ENCODE measurements at places on chromosomes 1 and 21. TPM values are rescaled to one million over a fixed set of nuclear protein-coding genes. Genes with fewer than 3 reads are reported as not detected.

DNA sequence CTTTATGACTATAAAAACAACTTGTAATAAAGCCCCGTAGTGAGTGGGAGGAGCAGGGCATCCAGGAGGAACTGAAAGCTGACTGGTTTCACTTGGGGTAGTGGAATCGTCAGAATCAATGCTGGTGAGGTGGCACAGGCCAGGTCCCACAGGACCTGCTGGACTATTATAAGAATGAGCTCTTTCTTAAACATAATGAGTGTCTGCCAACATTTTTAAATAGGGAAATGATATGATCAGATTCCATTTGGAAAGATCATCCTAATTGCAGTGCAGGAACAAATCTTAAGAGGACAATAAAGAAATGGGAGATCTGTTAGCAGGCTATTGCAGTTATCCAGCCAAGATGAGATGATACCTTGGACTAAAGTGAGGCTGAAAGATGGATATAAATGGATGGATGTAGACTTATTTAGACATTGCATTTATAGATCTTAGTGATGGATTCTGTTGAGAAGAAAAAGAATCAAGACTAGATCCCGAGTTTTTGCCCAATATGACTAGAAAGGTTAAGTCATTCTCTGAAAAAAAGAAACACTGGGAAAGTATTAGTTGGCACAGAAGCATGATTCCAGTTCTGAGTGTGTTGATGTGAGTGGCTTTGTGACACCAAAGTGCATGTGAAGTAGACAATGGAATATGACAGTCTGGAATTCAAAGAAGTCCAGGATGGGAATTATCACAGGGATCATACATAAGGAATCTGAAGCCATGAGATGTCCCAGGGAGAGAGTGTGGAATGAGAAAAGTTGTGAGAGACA lies 153.3 kb upstream of the SGIP1 start:
- H3K36me3 ChIP-seq: no peaks in the 10 kb centered on the region
- DNase-seq: no peak
- H3K4me1 ChIP-seq: no peaks in the 10 kb centered on the region
- no peak overlapping the region for H3K4me3 ChIP-seq

- no peak overlapping the region for H3K27ac ChIP-seq
- no peaks in the 10 kb centered on the region for H3K36me3 ChIP-seq
- no peak overlapping the region for H3K4me3 ChIP-seq
These were observed 14.6 kb upstream of the AHDC1 start for GRCh38 chr1:27618341-27619082.

DNA sequence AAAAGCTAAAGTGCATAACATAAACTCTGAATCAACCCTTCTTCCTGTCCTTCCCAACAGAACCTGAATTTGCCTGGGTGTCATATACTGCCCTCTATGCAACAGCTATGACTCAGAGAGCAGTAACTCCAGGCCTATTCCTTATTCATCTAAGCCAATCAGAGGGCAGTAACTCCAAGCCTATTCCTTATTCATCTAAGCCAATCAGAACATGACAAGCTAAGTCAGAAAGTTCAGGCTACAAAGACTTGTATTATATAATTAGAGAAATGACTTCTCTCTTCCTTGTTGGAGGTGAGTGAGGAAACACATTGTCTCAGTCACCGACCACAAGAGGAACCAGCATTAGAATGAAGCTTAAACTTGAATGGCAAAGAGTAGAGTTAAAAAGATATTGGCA lies 26.2 kb upstream of the TADA1 start:
- H3K27me3 ChIP-seq: no peaks in the 10 kb centered on the region
- no peak overlapping the region for H3K4me3 ChIP-seq
- H3K4me1 ChIP-seq: no peaks in the 10 kb centered on the region
- no peak overlapping the region for H3K27ac ChIP-seq
- no peak for DNase-seq

DNA sequence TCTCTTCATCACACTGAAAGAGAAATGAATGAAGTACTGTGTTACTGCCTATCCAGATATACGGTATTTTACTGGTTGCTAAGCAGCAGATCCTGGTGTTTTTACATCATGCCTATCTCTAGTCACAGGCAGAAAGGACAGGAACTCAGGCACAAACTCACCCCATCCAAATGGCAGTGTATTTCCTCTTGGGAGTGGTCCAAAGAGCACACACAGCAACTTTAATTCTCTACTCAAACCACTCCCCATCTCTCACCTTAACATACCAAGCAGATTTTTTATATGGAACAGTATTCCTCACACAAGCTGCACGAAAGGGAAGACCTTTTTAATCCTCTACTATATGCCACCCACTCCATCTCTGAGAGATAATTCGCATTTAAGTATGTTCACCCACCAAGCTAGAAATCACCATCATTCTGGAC lies 27.3 kb downstream of the EIF4G3 start:
- DNase-seq: no peak
- H3K4me1 ChIP-seq: peaks cover 19% of the 10 kb centered on the region
- H3K36me3 ChIP-seq: peaks cover 6% of the 10 kb centered on the region
- no peak overlapping the region for H3K4me3 ChIP-seq
- H3K27me3 ChIP-seq: no peaks in the 10 kb centered on the region

Gene RNF2
- 18.6 TPM for total RNA-seq

DNA sequence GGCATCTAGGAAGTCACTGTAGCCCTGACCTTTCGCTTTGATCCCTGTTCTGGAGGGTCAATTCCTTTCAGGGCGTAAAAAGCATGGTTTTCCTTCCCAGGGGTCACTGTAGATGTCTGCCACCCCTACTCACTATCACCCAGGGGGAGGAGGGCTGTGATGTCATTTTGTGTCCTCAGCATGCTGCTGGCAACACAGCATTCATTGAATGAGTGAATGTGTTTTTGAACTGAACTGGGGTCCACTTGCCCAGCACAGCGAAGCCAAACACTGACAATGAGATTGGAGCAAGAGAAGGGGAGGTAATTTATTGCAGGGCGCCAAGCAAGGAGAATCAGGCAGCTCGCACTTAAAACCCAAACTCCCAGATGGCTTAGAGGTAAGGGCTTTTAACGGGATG lies 78.2 kb upstream of the PGBD5 start:
- no peak overlapping the region for H3K27ac ChIP-seq
- peaks cover 15% of the 10 kb centered on the region for H3K4me1 ChIP-seq
- H3K27me3 ChIP-seq: no peaks in the 10 kb centered on the region

Gene OR2L3
- total RNA-seq: not detected

DNA sequence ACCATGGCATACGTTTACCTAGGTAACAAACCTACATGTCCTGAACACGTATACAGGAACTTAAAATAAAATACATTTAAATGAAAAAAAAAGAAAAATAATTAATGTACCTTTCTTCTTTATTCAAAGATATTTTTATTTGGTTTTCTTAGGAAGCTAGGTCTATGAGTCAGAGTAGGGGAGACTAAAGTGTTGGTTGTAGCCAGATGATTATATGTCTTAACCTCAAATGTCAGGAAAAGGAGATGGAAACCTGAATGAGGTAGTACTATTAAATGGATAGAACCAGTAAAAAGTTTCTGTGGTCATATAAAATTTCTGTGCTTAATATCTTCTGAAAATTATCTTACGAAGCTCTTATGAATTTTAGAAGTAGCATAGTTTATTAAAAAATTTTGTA lies 275.8 kb downstream of the KCTD3 start:
- H3K27ac ChIP-seq: no peak overlapping the region
- H3K4me3 ChIP-seq: no peak overlapping the region
- H3K36me3 ChIP-seq: no peaks in the 10 kb centered on the region
- H3K27me3 ChIP-seq: no peaks in the 10 kb centered on the region

DNA sequence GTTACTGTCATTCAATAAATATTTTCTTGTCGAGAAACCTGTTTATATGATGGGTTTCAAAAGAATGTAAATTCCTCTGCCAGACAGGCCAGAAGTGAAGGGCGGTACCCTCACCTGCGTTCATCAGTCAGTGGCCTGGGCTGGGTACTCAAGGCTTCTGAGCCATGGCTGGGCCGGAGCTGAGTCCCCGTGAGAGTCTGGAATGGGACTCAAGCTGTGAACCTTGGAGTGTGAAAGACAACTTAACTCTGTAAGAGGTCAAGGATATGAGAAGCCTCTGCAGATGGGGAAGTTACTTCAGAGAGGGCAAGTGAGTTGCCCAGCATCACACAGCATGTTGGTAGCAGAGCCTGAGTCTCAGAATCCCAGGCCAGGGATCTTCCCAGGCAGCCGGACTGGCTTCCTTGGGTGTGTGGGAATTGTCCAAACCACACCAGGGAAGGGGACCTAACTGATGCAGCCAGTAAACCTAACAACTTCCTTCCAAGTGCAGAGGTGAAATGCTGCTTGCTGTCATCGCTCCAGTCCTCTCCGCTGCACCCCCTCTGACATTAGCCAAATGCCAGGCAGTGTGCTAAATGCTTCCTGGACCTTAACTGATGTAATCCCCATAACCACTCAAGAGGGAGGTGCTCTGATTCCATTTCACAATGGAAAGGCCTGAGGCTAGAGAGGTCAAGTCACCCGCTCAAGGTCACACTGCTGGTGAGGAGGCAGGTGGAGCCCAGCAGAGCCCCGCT lies 4.8 kb downstream of the DISP3 start:
- DNase-seq: no peak
- no peaks in the 10 kb centered on the region for H3K36me3 ChIP-seq
- H3K4me1 ChIP-seq: peaks cover 12% of the 10 kb centered on the region
- H3K27ac ChIP-seq: no peak overlapping the region
- H3K4me3 ChIP-seq: no peak overlapping the region
- H3K27me3 ChIP-seq: peaks cover 96% of the 10 kb centered on the region

Gene DRAXIN
- not detected for total RNA-seq

Gene EDEM3
- 19.4 TPM for total RNA-seq

Gene AMIGO1
- total RNA-seq: 2.1 TPM

GRCh38 chr1:202274611-202275010 lies 67.1 kb downstream of the UBE2T start:
- H3K27ac ChIP-seq: no peak overlapping the region
- peak; percentile 77 for DNase-seq
- H3K4me3 ChIP-seq: no peak overlapping the region
- peaks cover 8% of the 10 kb centered on the region for H3K27me3 ChIP-seq

Data from suprapubic skin (tissue), 4 donors.